ENCODE measurements at places on chromosomes 1 and 21. TPM values are rescaled to one million over a fixed set of nuclear protein-coding genes. Genes with fewer than 3 reads are reported as not detected.

DNA sequence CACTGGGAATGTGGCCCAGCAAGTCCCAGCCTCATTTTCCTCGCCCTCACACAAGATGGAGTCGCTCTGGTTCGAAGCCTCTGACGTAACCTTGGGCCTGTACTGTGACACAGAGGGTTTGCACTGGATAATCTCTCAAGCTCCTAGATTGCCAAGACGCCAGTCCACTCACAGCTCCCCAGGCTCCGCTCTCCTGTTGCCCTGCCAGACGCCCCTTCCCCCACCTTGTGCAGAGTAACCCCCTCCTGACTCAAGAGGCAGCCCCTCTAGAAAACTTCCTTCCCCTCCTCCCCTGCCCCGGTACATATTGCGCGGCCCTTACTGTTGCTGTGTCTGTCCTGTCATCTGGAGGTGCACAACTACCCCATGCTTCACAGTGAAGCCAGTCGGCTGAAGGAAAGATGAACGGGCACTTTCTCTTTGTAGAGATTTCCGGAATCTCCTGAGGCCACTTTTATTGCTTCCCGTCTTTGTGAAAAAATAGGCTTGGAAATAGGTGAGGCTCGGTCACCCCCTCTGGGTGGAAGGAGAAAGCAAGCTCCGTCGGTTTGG, 981 bp upstream of the KIAA1614 start:
- H3K36me3 ChIP-seq: no peaks in the 10 kb centered on the region
- peaks cover 20% of the 10 kb centered on the region for H3K4me1 ChIP-seq
- peak overlapping the region; percentile 73 for H3K4me3 ChIP-seq
- DNase-seq: no peak
- H3K27me3 ChIP-seq: no peaks in the 10 kb centered on the region

GRCh38 chr21:29133796-29134195, 3.4 kb downstream of the MAP3K7CL start:
- no peak overlapping the region for H3K27ac ChIP-seq
- H3K27me3 ChIP-seq: no peaks in the 10 kb centered on the region
- no peak overlapping the region for H3K4me3 ChIP-seq
- H3K36me3 ChIP-seq: peaks cover 6% of the 10 kb centered on the region
- DNase-seq: no peak

DNA sequence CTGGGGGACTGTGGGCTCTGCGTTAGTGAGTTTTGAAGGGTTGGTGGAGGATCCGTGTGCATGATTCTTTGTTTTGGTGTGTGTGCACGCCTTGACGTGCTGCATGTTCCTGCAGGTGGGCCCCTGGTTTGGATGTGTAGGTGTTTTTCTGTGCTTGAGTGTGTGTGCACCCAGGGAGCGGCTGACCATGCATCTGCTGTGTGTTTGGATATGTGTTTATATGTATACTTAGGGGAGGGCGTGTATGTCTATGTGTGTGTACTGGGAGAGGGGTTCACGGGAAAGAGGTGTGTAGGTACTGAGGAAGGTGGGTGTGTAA, 1.1 kb downstream of the VANGL2 start:
- no peaks in the 10 kb centered on the region for H3K27me3 ChIP-seq
- no peaks in the 10 kb centered on the region for H3K36me3 ChIP-seq
- peak overlapping the region; percentile 78 for H3K4me3 ChIP-seq
- peaks cover 15% of the 10 kb centered on the region for H3K4me1 ChIP-seq
- no peak overlapping the region for H3K27ac ChIP-seq
- DNase-seq: no peak

- no peak overlapping the region for H3K27ac ChIP-seq
- no peak for DNase-seq
- no peak overlapping the region for H3K4me3 ChIP-seq
- H3K36me3 ChIP-seq: peaks cover 4% of the 10 kb centered on the region
- H3K4me1 ChIP-seq: no peaks in the 10 kb centered on the region
- no peaks in the 10 kb centered on the region for H3K27me3 ChIP-seq
Measured at GRCh38 chr21:28561772-28562171, 430.9 kb downstream of the LTN1 start.

The COL8A2 gene
- total RNA-seq: 17.4 TPM

DNA sequence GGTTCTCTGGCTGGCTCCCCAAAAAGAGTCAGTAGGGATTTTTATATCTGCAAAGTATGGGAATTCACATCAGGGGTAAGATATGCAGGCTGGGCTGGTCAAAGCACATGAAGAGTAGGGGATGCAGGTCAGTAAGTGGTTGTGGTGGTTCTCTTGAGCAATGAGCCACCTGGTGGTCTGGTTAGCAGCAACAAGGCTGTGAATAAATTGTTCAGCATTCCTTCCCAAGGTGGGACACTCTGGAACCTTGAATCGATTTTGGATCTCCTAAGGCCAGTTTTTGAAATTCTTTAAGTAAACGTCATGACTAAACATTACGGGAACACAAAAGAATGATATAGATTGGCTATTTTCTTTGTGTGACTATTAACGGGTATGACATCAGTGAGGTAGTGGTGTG, 563.0 kb upstream of the NEGR1 start:
- no peaks in the 10 kb centered on the region for H3K27me3 ChIP-seq
- no peak overlapping the region for H3K4me3 ChIP-seq
- H3K4me1 ChIP-seq: no peaks in the 10 kb centered on the region
- no peaks in the 10 kb centered on the region for H3K36me3 ChIP-seq

DNA sequence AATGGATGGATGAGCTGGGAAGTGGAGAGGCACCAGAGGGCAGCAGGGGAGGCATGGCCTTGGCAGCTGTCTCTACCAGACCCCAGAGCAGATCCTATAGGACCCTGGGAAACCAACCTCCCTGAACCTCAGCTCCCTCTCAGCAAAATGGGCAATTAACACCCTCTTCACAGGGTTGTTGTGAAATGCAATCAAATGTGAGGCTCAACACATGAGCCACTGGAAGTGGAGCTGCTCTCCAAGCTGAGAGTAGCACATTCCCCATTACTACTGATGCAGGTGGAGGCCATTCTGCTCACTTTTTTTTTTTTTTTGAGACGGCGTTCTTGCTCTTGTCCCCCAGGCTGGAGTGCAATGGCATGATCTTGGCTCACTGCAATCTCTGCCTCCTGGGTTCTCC, 6.5 kb upstream of the SYNC start:
- H3K4me3 ChIP-seq: no peak overlapping the region
- H3K27ac ChIP-seq: no peak overlapping the region
- peaks cover 26% of the 10 kb centered on the region for H3K4me1 ChIP-seq
- DNase-seq: no peak

- H3K27ac ChIP-seq: no peak overlapping the region
- H3K4me3 ChIP-seq: no peak overlapping the region
- H3K36me3 ChIP-seq: no peaks in the 10 kb centered on the region
- peaks cover 6% of the 10 kb centered on the region for H3K4me1 ChIP-seq
- no peaks in the 10 kb centered on the region for H3K27me3 ChIP-seq
- DNase-seq: no peak
Measured at GRCh38 chr1:195709821-195710220, 898.4 kb downstream of the KCNT2 start.

The TRIM46 gene
- total RNA-seq: 9.7 TPM

- peak overlapping the region; percentile 13 for H3K4me3 ChIP-seq
- peak; percentile 68 for DNase-seq
- H3K27me3 ChIP-seq: peaks cover 20% of the 10 kb centered on the region
- H3K36me3 ChIP-seq: peaks cover 2% of the 10 kb centered on the region
Measured at GRCh38 chr1:2115702-2116341, 65.6 kb downstream of the PRKCZ start.

DNA sequence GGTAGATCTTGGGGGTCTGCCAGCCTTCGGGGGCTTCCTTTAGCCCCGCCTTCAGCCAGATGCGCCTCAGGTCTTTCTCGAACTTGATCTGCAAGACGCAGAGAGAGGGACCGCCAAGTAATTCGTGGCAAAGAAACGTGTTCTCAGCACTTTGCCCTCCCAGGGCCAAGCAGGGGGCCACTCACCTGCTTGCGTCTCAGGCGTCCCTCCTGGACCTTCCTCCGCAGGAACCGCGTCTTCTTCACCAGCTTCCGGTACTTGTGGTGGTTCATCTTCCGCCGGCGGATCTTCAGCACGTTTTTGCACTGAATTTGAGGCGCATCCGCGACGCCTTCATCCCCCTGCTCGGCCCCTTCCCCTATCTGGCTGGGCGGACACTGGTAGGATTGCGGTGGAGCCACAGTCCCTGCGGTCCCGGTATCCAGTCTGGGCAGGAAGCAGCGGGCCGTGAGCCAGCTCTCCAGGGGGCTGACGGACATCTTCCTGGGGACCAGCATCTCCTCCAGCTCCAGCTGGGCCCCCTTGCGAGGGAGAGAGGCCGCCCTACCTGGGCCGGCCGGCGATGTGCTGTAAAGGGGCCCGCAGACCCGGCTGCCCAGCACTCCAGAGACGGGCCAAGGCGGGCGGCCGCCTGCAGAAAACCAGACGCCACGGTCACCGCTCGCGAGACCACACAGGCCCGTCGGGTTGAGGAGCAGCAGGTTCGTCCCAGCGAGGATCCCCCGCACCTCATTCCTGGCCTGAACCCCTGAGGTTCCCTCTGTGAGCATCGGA, 1.0 kb downstream of the AURKAIP1 start:
- H3K36me3 ChIP-seq: peaks cover 2% of the 10 kb centered on the region
- H3K27ac ChIP-seq: peak overlapping the region; percentile 79
- H3K27me3 ChIP-seq: no peaks in the 10 kb centered on the region
- H3K4me1 ChIP-seq: peaks cover 26% of the 10 kb centered on the region
- peak overlapping the region; percentile 83 for H3K4me3 ChIP-seq
- no peak for DNase-seq

- H3K27ac ChIP-seq: no peak overlapping the region
- no peaks in the 10 kb centered on the region for H3K36me3 ChIP-seq
- H3K4me1 ChIP-seq: no peaks in the 10 kb centered on the region
- no peak for DNase-seq
- H3K27me3 ChIP-seq: no peaks in the 10 kb centered on the region
Measured at GRCh38 chr1:193747579-193747978, 561.2 kb upstream of the B3GALT2 start.

DNA sequence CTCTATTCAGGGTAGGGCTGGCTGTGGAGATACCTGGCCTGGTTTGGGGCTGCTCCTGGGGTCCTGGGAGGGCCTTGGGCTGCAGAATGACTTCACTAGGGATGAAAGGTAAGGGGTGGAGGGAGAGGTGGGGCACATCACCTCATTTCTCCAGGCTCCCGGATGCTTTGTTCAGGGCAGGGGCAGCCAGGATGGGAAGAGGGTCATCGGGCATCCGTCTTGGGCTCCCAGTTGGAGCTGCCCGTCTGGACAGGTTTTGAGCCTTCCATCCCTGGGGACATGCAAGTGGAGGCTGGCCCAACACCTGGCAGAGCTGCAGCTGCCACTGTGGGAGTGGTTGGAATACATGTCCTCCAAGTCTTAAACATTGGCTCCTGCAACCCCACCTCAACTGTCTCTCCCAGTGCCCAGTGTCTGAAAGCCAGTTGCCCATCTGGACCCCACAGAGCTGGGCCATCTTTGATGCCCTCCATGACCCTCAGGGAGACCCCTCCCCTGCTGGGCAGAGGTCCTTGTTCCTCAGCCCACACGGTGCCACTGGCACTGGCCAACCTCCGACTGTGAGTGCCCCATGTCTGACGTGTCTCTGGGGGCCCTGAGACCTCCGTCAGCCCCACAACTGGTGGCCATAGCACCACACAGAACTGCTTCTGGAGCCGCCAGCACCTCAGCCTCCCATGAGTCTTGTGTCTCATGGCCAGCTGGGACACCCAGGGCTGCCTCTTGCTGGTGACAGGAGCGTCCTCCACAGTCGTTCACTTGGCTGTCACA, 52.8 kb downstream of the TRIM11 start:
- H3K4me3 ChIP-seq: no peak overlapping the region
- peaks cover 3% of the 10 kb centered on the region for H3K36me3 ChIP-seq
- no peaks in the 10 kb centered on the region for H3K27me3 ChIP-seq
- peak; percentile 75 for DNase-seq

DNA sequence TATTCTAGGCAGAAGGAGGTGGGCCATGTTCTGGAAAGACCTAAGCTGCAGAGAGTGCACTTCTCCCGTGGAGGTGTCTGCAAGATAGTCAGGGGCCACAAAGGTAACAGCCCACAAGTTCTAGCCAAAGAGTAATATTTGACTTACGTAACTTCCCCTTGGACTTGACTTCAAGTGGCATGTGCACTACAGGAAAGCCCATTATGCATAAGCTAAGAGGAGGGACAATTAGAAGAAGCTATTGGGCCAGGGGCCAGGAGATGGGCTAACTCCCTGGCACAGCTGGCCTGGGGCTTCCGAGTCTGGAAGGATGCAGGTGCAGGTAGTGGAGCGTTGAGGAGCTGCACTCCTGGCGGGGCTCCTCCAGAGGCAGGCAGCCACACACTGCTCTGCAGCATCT, 58.3 kb downstream of the ERG start:
- no peak for DNase-seq
- peaks cover 73% of the 10 kb centered on the region for H3K4me1 ChIP-seq
- no peak overlapping the region for H3K4me3 ChIP-seq
- no peaks in the 10 kb centered on the region for H3K27me3 ChIP-seq
- peaks cover 6% of the 10 kb centered on the region for H3K36me3 ChIP-seq

GRCh38 chr1:85413169-85413568, 51.8 kb downstream of the DDAH1 start:
- no peak overlapping the region for H3K4me3 ChIP-seq
- DNase-seq: no peak
- H3K36me3 ChIP-seq: peaks cover 9% of the 10 kb centered on the region

DNA sequence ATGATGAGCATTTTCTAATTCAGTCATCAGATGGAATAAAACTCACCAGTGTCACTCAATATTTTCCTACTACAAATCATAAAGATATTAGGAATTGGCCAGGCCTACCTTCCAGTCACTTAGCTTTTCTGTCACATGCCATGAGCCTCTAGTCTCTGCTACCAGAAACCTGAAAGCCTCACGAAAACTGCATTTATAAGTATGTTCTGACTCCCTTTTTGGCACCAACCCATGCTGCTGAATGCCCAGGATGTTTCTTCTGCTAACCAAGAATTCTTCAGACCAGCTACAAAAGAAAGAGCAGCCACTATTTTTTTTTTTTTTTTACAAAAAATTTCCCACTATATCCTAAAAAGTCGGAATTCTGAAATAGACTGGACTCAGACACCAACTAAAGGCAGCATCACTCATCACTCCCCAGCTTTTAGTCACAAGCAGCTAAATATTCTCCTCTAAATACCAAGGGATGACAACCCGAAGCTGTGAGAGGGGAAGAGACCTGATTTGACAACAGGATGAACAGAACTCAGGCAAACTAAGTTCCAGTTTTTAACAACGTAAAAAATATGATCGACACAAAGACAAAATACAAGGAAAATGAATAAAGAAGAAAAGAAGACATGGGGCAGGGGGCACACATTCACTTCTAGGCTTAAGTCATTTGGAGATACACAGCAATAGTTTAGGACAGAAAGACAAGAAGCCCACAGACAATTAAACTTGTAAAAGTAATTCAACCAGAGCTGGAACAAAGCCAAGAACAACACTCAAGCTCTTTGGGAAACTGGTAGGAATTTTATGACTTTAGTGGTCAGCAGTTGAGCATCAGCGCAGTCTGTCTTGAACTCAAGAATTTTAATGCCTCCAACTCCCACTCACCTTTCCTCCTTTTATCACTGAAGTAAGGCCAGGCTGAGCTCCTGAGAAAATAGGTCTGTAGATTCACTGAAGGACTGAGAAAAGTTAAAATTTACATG, 1.7 kb downstream of the DCAF8 start:
- DNase-seq: no peak
- H3K4me1 ChIP-seq: peaks cover 67% of the 10 kb centered on the region
- H3K27me3 ChIP-seq: no peaks in the 10 kb centered on the region
- H3K27ac ChIP-seq: peak overlapping the region; percentile 95
- no peaks in the 10 kb centered on the region for H3K36me3 ChIP-seq

- H3K27me3 ChIP-seq: no peaks in the 10 kb centered on the region
- DNase-seq: no peak
- H3K27ac ChIP-seq: peak overlapping the region; percentile 81
- no peak overlapping the region for H3K4me3 ChIP-seq
- peaks cover 17% of the 10 kb centered on the region for H3K36me3 ChIP-seq
Measured at GRCh38 chr1:9340864-9341263, 48.2 kb downstream of the SPSB1 start.

The LMX1A gene
- total RNA-seq: not detected

The ABCA4 gene
- 0.26 TPM for total RNA-seq

Data from chondrocyte (in vitro differentiated cells).